ENCODE measurements at places on chromosomes 16 and 17.
A peak's percentile ranks its signal among the peaks of the same experiment; 100 is the strongest.

DNA sequence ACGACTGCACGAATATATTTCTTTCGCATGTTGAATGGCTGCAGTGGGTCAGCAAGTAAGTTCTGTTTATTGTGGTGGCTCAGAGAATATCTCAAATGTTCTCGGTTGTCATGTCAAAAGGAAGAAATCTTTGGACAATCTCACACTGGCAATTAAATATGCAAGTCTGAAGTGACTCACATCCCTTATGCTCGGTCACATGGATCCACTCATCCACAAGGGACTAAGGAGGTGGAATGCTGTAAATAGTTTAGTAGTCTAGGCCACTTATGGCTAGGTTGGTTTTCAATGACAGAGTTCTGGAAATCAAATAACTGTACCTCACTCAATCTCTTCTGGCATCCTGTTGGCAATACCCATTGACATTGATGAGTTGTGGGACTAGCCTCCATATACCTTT lies 33.0 kb upstream of the PMP22 start:
- no peak for DNase-seq

DNA sequence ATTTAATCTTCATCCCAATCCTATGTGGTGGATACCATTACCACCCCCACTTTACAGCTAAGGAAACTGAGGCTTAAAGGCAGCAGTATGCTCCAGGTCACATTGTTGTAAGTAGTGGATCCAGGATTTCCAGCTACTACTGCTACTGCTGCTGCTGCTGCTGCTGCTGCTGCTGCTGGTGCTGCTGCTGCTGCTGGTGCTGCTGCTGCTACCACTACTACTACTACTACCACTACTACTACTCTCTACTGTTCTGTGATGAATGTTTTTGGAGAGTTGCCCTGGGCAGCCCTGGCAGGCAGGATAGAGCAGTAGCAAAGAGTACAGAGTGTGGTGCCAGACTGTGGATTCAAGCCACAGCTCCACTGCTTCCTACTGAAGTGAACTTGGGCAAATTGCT lies 49.3 kb upstream of the SLC12A3 start:
- DNase-seq, result no peak

- no peak for DNase-seq
Measured at GRCh38 chr16:81866820-81867440, 87.8 kb downstream of the PLCG2 start.

DNA sequence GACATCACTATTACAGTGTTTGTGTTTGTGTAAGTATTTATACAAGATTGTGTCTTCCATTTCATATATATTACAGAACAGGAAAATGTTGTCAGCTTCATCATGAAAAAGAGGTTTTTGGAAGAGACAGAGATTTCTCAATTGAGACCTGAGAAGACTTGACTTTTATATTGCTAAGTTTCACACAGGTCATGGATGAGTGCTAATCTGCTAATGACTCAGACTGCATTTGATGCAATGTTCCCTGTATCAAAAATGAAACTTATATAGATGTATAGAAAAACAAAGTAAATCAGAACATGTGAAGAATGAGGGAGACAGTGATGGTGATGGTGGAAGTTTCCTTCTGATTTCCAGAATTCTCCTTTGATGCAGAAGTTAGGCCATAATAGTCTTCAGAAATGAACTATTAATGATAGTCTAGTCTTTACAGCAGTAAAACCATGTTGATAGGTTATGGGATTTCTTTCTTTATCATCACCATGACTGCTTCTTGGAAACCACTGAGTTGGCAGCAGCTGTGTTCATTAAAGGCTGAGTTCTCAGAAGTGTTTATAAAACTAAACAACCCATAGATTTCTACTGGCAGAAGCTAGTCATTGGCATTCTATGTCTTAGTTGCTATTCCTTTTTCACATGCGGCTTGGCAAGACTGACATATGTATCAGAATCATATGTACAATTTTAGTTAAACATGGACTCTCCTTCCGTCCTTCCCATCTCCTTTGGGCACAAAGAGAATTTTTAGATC lies 56.1 kb downstream of the PCTP start:
- no peak for DNase-seq

- DNase-seq, result no peak
Measured at GRCh38 chr16:82300374-82300951, 130.4 kb upstream of the MPHOSPH6 start.

GRCh38 chr16:661184-661821 lies 6.6 kb upstream of the RHOT2 start:
- DNase-seq, result no peak

DNA sequence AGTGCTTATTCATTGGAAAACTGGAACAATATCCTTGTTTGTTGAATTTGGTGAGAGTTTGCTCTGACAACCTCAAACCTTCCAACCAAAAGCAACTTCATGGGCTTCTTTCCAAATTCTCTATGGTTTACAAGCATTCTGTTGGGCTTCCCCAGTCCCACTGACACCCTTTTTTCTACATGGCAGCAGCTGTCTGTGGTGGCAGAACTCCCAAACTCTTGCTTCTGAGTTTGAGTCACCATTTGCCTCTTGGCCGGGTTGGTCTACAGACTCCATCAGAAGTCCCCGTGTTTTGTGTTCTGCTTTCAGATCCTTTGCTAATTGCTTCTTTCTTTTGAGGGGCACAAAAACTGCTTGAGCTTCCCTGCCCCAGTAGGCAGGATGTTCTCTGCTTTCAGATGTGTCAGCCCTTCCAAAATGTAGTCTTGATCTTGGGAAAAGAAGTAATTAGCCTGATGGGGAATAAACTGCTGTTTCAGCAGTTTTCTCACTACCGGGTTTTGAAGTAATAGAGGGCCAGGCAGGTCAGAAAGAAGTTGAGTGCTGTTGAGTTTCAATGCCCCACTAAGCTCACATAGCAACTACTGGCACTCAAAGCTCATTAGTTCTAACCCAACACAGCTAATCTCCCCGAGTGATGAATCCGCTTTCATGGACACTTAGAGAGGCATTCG lies 80.7 kb downstream of the HS3ST3A1 start:
- DNase-seq, result no peak

DNA sequence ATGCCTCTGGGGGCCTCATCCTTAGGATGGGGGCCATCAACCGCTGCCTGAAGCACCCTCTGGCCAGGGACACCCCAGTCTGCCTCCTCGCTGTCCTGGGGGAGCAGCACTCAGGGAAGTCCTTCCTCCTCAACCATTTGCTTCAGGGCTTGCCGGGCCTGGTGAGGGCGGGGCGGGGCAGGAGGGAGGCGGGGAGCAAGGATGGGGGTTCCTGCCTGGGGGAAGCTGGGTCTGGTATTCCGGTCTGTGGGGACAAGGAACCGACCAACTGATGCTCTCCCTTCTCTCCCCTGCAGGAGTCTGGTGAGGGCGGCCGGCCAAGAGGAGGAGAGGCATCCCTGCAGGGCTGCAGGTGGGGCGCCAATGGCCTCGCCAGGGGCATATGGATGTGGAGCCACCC lies 2.0 kb downstream of the RNF112 start:
- no peak for DNase-seq

GRCh38 chr16:535446-536405 lies 8.2 kb downstream of the CAPN15 start:
- DNase-seq, result no peak

DNA sequence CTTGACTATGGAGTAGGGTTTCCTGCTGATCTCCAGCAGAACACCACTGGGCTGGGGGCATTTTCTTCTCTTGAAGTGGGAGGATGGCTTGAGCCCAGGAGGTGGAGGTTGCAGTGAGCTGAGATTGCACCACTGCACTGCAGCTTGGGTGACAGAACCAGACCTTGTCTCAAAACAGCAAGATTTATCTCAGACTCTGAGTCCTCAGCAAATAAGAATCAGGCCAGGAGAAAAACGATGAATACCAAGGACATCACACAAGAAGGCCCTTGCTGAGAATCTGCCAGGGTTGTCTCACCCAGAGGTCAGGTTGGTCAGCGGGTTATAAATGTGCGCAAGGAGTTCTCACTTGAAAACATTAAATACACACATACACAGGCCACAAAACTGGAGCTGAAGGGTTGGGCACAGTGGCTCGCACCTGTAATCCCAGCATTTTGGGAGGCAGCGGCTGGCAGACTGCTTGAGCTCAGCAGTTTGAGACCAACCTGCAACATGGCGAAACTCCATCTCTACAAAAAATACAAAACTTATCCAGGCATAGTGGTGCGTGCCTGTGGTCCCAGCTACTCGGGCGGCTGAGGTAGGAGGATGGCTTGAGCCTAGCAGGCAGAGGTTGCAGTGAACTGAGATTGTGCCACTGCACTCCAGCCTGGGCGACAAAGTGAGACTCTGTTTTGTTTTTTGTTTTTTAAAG lies 7.7 kb downstream of the MXRA7 start:
- no peak for DNase-seq

- DNase-seq, result no peak
Measured at GRCh38 chr17:65696739-65697394, 135.4 kb upstream of the AXIN2 start.

GRCh38 chr17:81044764-81045589 lies 10.0 kb downstream of the BAIAP2 start:
- peak; percentile 62 for DNase-seq

DNA sequence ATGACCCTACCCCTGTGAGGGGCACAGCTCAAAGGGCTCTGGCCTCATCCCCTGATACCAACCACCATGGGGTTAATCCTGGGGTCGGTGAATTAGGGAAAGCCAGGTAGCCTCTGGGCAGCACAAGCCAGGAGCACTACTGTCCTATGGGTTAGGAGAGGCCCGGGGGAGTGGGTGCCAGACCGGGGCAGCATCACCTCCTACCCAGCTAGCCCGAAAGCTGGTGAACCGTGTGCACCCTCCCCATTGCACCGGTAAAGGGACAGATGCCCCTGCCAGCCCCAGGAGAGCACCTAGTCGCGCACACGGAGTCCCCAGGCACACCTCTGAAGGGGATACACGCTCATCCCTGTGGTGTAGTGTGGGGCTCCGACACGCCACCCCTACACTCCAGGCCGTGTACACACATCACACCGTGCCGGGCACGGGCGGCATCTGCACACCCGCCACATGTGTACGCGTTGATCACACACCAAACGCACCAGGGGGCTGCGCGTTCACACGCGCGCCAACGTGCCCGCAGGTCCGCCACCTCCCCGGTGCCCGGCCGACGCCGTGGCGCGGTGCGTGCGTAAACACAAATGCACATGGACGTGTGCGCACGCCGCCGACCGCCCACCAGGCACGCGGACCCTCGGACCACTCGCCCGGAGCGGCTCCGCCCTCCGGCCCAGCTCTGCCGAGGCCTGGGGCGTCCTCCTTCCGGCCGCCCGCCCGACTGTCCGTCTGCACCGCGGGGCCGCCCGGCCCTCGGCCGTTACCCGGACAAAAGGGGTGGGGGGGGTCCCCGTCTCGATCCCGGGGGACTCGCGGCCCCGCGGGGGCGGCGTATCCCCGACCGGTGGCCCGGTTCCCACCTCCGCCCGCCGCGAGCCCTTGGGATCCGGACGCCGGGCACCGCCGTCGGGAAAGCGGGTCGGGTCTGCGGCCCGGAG lies 785 bp downstream of the UBALD1 start:
- DNase-seq, result peak; percentile 43

GRCh38 chr16:21991621-21992020 lies 9.3 kb downstream of the PDZD9 start:
- DNase-seq, result no peak

- DNase-seq, result no peak
Measured at GRCh38 chr16:89268987-89269735, 51.7 kb downstream of the ZNF778 start.
